AG08396 (cell line): ENCODE measurements at places on chromosomes 5 and 9.

- DNase-seq = no peak
These were observed 47.3 kb upstream of the PRRC2B start for GRCh38 chr9:131346559-131346958.

DNA sequence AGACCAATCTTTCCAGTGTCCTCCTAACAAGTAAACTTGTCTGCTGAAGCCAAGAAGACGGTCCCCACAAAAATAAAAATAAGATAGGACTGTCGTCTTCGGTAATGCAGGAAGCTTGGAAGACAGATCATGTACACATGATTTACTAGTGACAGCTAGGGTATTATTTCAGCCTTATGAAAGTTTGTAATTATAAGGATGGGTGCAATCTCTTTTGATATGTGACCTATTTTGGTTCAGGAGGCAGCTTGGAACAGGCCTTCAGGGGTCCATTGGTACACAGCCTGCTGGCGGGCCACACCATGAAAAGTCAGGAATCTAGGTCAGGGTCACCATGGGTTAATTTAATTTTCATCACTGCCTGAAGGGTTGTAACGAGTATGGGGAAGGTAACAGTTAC, 13.7 kb upstream of the MEIKIN start:
- no peak for DNase-seq

GRCh38 chr5:41883243-41883642, 13.0 kb upstream of the OXCT1 start:
- DNase-seq = no peak

DNA sequence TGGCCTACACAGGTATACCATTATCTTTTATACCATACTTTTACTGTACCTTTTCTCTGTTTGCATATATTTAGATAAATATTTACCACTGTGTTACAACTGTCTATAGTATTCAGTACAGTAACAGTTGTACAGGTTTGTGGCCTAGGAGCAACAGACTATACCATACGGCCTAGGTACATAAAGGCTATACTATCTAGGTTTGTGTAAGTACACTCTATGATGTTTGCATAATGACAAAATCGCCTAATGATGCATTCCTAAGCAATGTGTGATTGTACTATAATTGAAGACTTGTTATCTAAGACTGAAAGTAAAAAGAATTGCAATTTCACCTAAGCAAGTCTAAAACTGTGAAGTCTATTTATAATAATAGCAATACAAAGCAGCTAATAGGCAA, 3.9 kb downstream of the C9orf72 start:
- DNase-seq = no peak

DNA sequence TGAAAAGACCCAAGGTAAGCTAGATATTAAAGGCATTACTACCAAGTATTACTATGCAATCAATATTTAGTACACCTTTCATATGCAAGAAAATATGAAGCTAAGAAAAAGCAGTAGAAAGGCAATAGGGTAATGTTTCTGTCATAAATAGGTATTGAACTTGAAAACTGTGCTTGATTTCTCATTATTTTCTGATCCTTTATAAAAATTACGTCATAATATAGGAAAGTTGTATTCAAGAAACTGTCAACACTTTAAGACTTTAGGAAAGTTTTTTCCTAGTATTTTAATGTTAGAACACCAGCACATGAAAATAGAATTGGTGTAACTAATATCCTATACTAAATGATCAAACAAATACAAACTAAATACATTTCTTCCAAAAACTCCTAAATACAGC, 133.2 kb downstream of the EDIL3 start:
- DNase-seq = no peak

GRCh38 chr5:34020726-34021125, 12.9 kb upstream of the AMACR start:
- DNase-seq = no peak

GRCh38 chr5:178532236-178532635, 58.0 kb downstream of the COL23A1 start:
- DNase-seq = no peak

DNA sequence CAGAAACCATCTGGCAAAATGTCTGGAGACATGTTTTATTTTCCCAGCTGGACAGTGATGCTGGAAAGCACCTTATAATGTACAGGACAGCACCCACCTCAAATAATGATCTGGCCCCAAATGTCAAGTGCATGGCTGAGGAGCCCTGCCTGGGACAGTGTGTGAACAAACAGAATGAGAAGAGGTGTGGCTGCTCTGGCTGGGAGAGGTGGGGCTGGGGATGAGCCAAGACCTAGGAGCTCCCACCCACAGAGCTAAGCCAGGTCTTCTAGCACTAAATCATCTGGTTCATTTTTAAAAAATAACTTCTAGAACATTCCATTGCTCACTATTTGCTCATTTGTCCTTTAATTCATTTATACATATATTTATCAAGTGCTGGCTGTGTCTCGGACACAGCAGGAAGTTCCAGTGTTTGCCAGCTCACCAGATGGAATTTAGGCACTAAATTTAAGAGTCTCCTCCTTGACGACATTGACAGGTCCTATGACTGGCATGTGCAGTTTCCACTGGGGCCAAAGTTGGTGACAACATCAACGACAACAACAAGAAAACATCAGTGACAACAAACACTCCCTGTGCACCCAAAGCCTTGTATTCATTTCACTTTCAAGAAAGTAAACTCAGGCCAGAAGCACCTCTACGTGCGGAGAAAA, 59.1 kb downstream of the GTF3C4 start:
- DNase-seq = no peak

GRCh38 chr5:36300927-36301540, 668 bp downstream of the RANBP3L start:
- no peak for DNase-seq
